Epithelial cell of esophagus (primary cell): ENCODE measurements at places on chromosomes 1 and 21.

- no peak for DNase-seq
Observed at GRCh38 chr1:182113879-182114626, 52.5 kb upstream of the ZNF648 start.

DNA sequence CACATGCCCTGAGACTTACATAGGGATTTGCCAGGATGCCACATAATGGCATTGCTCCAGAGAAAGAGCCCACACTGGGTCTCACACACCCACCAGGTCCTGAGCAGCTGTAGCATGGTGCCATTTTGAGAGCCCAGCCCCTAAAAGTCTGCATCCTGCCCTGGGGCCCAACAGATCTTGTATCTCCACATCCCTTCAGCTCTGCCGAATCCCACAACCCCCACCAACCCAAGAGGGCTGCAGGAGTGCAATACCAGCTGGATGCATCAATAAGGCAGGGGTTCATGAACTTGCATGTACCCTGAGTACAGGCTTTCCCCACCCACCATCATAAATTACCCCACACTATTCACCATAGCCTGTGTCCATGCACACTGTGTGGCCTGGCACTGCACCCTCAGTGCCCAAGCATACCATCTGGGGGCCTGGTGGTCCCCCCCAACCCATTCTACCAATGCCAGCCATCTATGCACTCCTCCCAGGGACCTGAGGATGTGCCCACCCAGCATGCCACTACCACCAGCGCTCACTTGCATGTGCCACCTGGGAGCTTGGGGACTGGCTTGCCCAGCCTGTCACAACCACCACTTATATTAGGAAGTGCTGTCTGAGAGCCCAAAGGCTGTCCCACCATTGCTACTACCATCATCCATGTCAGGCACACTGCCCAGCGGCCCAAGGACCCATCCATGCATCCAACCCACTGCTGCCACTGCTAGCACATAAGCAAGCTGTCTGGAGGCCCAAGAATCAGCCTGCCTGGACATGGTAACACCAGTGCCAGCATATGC lies 4.1 kb upstream of the KRTAP12-2 start:
- DNase-seq: no peak

- peak; percentile 96 for DNase-seq
Observed at GRCh38 chr21:33390479-33390878, 12.7 kb upstream of the IFNGR2 start.

GRCh38 chr21:25837533-25838265 lies 102.9 kb downstream of the GABPA start:
- peak; percentile 39 for DNase-seq

DNA sequence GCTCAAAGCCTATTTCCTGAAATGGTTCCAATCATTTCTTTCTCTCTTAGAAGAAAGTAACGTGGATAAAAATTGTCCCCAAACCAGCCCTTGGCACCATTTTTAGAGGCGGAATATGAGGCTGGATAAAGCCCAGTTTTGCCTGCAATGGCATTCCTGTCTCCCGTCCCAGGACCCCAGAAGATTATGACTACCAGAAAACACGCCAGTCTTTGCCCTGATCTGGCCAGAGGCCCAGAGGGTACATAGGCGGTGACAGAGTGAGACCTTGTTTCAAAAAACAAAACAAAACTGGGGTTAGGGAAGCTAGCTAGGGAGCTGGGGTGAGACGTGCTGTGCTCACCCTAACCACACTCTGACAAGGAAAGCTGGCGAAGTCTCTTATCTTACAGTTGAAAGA lies at the start of gene AADACL4:
AADACL4 (plus strand) TSS at position 301 of the 400 bp plus-strand sequence. CDS start 462 bp downstream, outside the sequence.
- DNase-seq: no peak

- DNase-seq: no peak
Observed at GRCh38 chr1:191368891-191369654, 789.2 kb upstream of the RGS18 start.

- DNase-seq: no peak
Observed at GRCh38 chr1:212567638-212568037, 40.9 kb upstream of the ATF3 start.

DNA sequence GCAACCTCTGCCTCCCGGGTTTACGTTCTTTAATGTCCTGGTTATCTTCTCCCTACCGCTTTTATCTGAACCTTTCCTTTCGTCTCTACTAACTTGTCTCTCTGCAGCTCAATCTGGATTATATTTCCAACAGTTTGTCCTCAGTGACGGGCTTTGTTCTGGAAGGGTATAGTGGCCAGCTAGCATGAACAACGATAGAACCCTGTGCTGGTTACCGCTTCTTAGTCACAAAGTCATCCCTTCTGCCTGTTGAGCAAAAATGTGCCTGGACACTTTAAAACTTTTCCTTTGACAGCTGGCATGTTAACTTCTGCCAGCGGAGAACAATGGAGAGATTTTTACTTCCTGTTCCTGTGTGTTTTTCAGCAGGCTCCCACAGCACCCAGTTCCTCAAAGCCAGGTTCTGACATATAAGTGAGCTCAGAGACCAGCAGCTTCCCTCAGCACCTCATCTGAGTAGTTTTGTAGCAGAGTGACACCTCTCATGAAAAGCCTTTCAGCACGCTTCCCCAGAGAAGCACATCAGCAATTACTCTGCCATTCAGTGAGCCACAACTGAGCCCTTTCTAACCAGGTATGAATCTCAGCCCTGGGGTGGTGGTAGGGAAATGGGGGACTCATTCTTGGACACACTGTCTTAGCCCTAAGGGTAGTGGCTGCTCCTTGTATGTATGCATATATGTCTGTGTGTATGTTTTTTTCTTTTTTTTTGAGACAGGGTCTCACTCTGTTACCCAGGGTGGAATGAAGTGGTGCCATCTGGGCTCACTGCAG lies 23.6 kb upstream of the CCDC17 start:
- DNase-seq: no peak
